ENCODE measurements at places on chromosomes 2 and 18.

DNA sequence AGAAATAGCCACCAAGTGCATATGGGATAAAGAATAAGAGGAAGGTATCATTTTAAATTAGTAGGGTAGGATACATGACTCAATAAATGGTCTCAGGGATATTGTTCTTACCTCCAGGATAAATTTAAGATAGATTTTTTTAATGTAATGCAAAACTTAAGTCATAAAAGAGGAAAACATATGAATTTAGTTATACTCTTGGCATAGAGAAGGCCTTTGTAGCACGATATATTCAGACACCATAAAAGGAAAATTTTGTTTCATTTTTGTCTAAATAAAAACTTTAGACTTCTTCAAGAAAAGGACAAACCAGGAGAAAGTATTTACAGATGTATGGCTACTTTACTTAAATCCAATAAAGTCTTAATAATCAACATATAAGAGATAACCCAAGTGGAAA is 78.5 kb upstream of the CAB39 start:
- no peak for DNase-seq

DNA sequence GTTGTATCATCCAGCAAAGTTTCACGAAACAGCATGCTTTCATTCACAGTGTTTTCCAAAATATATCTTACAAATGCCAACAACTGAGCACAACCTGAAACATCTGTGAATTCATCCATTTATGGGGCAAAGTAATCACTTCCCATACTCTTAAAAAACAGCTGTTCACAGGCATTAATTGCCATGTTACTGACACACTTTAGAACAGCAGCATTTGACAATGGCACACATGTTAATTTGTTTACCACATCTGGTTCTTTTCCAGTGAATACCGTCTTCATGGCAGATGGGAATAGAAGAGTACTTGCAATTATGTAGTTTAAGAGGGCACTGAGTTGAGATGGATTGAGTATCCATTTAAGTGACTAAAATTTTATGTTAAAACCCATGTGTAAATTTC is 347.4 kb upstream of the LRP1B start:
- no peak for DNase-seq

GRCh38 chr2:176514805-176515500 is 245.7 kb downstream of the MTX2 start:
- DNase-seq: no peak

- no peak for DNase-seq
Measured at GRCh38 chr18:21826641-21827302, 86.2 kb downstream of the MIB1 start.

DNA sequence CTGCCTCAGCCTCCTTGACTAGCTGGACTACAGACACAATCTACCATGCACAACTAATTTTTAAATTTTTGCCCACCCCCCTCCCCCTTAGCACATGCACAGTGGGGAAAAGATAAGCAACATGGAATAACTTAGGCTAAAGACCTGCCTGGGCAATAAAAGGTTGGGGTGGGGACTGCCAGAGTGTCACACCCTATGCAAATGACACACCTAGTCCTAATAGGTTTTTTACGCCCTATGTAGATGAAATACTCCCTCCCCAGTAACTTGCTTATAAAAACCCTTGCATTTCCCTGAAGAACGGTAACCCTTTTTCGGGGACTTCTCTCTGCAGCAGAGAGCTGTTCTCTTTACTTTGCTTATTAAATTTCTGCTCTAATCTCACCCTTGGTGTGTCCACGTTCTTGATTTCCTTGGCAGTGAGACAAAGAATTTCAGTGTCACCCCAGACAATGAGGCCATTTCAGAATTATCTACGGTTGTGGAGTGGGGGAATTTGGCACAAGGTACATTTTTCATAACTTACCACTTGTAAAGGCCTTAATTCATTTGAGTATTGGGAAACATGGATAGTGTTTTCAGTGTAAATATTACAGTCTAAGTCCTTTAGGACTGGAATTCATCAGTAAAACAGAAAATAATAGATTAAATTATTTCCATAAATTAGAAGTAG is 109.2 kb downstream of the NOL4 start:
- DNase-seq: no peak

GRCh38 chr18:25066516-25066915 is 285.4 kb downstream of the ZNF521 start:
- DNase-seq: no peak

DNA sequence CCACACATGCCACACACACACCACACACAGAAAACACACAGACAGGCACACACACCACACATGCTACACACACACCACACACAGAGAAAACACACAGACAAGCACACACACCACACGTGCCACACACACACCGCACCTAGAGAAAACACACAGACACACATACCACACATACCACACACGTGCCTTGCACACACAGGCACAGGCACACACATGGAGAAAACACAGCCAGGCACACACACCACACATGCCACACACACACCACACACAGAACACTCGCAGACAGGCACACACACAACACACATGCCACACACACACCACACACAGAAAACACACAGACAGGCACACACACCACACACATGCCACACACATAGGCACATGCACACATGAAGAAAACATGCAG is 242.1 kb upstream of the MYT1L start:
- DNase-seq: no peak

- no peak for DNase-seq
Measured at GRCh38 chr18:13362607-13363006, 144.0 kb downstream of the LDLRAD4 start.

- DNase-seq: no peak
Measured at GRCh38 chr2:196758474-196759377, 40.8 kb downstream of the GTF3C3 start.

DNA sequence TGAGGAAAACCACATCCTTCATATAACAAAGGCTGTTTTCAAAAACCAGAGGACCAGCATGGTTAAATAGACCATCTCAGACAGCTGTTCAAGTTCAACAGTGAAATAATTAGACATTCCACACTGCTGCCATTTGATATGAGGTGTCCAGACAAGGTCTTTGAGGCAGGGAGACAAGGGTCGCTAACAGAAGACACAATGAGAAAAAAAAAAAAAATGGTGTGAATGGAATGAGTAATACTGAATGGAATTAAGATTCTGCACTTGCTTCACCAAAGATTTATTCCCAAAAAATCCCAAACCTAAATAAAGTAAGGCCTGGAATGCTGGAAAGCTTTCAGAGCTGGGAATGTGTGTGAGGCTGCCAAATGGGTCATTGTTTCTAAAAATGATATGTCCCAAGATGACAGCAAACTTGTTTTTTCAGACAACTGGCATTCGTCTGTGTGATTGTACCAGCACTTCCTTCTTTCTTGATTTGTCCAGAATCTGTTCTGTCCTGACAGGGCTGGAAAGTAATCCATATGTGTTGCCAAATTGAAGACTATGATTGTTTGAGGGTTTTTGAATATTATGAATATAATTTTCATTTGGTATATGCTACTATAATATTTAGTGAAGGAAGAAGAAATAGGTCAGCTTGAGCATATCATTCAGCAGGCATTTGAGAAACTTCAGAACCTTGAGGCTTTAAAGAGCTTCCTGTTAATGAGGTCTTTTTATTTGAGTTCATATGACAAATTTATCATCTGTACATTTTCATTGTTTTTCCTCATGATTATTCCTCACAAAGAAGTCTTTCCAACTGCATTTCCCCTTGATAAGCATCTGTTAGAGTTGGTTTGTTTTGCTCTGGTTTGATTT is 85.2 kb upstream of the ITGA4 start:
- peak; percentile 38 for DNase-seq

GRCh38 chr2:209913786-209914345 is 88.6 kb upstream of the RPE start:
- no peak for DNase-seq

- no peak for DNase-seq
Measured at GRCh38 chr2:30738141-30738911, 68.9 kb downstream of the CAPN13 start.

- DNase-seq: no peak
Measured at GRCh38 chr2:236546561-236547002, 23.0 kb upstream of the ACKR3 start.

- DNase-seq: no peak
Measured at GRCh38 chr18:14100503-14101286, 31.5 kb downstream of the ZNF519 start.

DNA sequence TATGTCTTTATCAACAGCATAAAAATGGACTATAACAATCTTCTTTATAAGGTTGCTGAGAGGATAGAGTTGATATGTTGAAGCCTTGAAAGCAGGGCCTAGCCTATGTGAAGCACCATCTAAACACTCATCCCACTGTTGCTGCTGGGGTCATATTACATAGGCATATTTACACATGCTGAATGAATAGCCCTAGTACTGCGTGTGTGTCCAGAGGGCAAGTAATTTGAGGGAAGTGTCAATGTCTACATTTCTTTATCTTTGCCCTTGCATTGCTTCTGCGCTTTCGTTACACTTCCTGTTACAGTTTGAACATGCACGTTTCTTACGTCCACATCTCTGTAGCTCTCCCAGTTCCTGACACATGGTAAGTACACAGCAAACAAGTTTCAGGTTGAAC is 280.3 kb upstream of the ATP5MC3 start:
- DNase-seq: no peak

DNA sequence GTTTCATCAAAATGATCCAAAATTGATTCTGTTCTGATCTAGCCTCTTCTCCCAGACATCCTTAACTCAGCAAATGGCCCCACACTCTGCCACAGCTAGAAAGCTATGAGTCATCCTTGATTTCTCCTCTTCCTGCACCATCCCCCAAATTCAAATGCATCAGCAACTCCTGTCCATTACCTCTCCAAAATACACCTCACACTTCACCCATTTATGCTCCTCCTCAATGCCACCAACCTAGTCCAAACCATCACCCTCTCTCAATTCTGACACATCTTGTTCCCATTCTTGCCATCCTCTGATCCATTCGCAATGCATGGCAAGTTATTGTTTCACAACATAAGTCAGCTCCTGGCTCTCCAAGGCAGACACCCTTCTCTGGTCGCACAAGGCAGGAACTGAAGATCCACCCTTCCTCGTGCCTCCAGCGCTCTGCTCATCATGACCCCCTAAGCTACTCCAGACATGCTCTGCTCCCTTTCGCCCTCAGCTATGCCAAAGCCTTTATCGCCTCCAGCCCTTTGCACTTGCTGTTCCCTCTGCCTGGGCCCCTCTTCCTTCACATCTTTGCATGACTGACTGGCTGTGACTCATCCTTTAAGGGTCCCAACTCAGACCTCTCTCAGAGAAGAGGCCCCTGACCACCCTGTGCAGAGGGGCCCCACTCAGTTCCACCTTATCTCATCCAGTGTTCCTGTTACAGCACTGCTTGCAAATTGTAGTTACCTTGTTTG is 83.6 kb downstream of the MREG start:
- no peak for DNase-seq

GRCh38 chr2:144097440-144098225 is 422.3 kb downstream of the ZEB2 start:
- no peak for DNase-seq

DNA sequence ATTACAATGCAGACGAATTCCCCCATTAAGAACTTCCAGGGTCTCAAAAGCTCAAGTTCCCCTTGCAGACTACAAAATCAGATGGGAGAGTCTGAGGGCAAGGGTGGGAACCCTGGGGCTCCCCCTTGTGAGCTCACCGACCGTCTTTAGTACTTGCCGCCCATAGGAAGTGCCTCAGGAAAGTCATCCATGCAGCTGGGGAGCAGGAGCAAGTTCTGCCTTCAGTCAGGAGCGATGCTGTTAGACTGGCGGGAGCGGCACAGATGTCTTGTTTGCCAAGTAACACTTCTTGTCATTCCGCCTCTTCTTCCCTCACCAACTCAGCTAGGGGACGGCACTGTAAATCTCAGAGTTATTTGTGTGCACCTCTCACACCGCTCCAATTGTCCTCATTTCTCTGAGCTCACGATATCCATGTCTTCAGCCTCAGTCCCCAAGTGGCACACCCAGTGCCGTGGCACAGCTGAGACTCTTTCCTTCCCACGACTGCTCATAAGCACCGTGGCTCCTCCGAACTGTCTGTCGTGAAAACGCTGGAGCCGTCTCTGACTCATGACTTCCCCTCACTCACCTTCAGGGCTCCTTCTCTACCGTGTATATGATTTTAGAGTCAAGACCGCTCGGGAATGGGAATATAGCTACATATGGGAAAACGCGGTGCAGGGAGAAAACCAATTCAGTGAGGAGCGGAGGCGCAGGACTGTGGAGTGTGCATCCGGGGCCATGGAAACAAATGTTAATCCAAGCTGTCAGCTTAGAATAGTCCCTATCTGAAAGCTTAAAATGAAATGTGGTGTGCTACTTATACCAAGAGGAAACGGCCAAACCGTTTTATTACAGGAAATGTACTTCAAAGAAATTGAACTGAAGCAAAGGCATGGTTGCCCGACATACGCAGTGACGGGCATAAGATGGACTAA is 34.0 kb downstream of the UXS1 start:
- DNase-seq: no peak

- DNase-seq: no peak
Measured at GRCh38 chr2:83364264-83364663, 1094.8 kb downstream of the SUCLG1 start.

- DNase-seq: no peak
Measured at GRCh38 chr2:199946836-199947235, 8.5 kb downstream of the TYW5 start.

DNA sequence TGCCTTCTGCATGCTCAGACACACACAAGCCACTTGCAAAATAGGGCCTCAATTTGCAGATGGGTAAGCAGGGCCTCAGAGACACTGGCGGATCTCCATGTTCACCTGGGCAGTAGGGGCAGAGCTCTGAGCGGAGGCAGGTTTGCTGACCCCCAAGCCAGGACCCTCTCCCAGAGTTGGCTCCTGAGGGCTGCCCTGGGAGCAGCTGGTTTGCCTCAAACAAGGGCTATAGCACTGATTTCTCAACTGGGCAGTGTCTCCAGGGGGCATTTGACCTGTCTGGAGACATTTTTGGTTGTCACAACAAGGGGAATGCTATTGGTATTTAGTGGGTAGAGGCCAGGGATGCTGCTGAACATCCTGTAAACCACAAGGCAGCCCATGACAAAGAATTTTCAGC is 11.6 kb downstream of the GLI2 start:
- no peak for DNase-seq

DNA sequence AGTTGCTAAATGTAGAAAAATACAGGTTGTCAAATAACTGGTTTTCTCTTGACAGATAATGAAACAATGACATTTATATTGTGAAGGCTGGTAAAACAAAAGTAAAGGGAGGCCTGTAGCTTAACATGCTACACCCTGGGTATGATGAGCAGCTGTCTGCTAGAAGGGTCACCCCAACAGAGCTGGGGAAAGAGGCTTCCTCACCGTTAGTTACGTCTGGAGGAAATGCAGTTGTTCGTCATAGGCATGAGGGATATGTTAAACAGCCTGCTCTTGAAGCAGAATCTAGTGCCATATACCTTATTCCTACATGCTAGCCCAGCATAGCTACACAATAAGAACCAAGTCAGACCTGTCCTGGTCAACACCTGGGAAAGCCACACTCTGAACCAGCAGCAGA is 49.9 kb downstream of the LPIN2 start:
- no peak for DNase-seq

All from HFF-Myc (cell line).